ENCODE measurements at places on chromosomes 16 and 17.
A peak's percentile ranks its signal among the peaks of the same experiment; 100 is the strongest.

GRCh38 chr16:22007509-22008214, at the start of gene MOSMO:
Gene MOSMO (plus strand): TSS chr16:22008111. CDS start chr16:22008302, 191 bp downstream.
- no peak for DNase-seq

DNA sequence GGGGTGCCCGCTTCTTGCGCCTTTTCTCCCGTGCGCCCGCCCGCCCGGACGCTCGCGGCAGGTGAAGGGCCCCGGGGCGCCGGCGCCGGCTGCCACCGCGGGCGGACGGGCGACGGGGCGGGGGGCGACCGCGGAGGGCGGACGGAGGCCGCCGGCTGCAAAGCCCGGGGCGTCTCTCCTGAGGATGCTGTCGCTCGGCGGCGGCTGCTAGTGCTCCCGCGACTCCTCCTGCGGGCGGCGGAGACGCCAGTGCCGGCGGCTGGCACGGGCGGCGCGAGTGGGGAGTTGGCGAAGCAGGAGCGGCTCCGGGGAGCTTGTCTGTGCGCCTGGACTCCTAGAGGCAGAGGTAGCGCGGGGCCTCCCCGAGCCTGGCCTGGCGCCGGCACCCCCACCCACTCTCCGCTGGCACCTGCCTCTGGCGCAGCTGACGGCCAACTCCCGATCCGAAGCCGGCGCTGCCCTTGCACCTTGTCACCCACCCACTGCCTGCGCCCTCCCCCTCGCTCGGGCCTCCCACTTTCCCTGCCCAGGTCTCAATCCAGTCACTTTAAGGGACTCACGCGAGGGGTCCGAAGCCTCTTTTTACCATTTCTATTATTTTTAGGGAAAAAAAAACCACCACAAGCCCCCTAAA, at the start of gene FAM20A:
Gene FAM20A, minus strand, starts transcription at position 437 of the 634 bp plus-strand sequence. CDS start 701 bp downstream, outside the sequence.
- DNase-seq: no peak

DNA sequence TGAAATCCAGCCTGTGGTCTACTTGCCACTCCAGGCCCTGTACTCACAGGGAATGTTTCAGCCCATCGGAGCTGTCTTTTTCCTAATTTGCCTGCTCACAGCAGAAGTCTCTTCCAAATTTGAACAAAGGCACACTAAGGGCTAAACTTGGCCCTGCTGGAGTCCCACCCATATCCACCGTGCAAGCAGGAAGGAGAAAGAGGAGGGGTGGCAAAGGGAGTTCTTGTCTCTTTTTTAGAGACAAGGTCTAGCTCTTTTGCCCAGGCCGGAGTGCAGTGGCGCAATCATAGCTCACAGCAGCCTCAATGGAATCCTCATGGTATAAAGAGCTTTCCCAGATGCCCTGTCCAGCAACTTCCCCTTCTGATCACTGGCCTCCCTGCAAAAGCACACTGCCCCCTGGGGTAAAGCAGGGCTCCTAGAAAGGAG, 2.7 kb upstream of the PRM1 start:
- no peak for DNase-seq

DNA sequence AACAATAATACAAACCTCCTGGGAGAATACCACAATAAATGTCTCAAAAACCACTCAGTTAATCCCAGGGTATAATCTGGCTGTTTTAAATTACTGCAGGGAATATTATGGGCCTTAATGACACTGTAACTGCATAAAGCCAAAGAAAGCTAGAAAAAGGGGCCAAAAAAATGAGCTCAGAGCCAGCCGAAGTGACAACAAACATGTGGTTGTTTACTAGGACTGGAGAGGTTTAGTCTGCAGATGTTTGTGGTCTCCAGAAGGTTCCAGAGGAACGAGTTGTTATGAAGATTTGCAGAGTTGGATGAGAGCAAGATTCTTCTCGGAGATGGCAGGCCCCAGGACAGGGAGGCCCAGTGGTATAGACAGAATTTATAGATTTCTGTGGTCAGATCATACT, 97.1 kb upstream of the AKTIP start:
- DNase-seq: no peak

DNA sequence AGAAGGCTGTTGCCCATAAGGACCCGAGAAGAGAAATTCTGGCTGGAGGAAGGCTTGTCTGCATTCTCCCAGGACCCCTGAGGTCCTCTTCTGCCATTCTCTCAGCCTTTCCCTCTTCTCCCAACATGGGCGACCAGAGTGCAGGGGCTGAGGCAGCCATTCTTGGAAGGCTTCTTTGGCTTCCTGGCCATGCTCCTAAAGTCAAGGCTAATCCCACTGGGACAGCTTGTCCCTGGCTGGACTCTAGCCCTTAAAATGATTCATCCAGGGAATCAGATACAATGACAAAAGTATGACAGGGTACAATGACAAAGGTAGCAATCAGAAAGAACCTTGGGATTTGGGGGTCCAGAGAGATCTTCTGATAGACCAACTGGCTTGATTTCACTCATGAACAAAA, 26.8 kb downstream of the SRL start:
- DNase-seq: no peak

DNA sequence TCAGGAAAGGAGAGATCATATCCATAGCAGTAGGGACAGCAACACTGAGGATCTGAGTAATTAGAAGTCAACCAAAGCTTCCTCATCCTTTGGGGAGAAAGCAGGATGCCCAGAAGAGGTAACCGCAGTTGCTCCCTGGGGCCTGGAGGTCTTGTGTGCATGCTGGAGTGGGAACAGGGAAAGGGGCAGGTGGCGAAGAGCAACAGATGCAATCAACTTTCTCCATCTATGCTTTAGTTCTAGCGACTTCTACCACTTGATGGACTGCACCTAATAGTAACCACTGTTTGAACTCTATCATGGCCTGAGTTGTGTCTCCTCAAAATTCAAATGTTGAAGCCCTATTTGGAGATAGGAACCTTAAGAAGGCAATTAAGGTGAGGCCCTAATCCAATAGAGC, 503.8 kb downstream of the NPIPA7 start:
- DNase-seq: no peak

DNA sequence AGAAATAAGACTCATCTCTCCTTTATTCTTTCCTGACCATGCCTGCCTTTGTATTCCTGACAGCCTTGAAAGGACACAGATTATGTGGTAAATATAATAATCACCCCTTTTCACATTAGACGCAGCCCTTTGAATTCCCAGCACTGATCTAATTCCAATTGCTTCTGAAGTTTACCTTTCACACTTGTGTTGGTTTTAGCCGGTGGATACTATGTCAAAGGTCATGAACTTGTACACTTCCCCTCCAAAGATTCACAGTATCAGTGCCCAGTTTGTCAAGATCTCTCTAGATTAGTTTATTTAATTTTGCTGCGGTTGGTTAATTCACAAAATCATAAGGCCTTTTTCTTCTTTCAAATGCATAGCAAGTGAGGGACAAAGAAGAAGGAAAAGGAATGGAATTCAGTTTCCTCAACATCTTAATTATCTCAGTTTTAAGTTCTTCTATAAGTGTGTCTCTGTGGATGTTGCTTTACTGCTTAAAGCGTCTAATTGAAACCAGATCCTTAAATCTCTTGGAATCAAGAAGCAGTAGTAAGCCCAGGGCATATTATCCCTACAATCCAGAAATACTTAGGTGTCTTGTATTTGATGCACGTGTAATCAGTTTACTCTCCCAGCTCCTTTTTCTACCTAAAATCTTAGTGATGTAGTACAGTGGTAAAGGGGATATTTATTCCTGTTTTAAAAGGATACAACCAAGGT, 174.3 kb upstream of the TBX2 start:
- no peak for DNase-seq

GRCh38 chr17:76681222-76682137, 29.3 kb downstream of the MXRA7 start:
- DNase-seq: peak; percentile 39

DNA sequence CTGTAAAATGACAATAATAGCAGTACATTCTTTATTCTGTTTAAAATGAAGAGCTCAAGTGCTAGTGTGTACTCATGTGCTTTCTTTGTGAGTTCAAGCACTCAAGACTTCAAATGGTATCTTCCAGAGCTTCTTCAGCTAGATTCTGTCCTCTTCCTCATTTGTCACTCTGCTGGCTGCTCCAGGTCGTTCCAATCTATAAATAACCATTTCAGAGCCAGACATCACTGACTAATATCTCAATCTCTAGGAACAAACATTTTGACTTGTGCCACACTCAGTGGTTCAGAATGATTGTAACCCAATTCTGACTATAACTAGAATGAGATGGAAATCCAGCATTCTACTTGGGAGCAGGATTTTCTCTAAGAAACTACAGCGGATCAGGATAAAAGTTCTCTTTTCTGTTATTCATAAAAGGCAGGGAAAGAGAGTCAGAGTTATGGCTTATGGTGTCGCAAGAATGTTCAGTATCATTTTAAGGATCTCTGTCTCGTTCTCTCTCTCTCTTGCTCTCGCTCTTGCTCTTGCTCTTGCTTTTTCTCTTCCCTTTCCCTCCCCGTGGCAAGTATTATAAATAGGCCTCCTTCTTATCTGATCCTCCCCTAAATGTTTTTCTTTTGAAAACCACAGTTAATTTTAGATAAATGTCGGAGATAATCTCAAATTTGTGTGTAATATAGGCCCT, 116.3 kb upstream of the MAF start:
- no peak for DNase-seq

GRCh38 chr17:59441464-59442096, 110.1 kb downstream of the YPEL2 start:
- DNase-seq: no peak

DNA sequence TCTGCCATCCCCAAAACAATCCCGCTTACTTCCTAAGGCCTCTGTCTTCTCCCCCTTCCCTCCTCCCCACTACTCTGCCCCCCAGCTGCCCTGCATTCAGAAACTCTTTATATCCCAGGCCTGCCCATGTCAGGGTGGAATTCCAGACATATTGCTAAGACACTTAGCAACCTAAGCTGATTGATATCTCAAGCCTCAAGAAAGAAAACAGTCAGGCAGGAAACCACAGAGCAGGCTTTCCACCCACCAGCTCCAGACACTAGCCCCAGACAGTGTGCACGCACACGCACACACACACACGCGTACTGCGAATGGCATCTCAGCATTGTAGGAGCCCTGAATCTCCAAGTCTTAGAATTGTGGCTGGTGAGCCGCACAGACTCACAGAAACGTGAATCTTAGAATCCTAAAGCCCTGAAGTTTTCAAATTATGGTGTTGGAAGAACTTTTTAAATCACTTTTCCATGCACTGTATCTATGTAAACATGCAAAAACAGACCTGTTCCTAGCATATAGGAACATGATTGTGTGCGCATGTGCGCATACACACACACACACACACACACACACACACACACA, 8.8 kb upstream of the LPCAT2 start:
- no peak for DNase-seq

DNA sequence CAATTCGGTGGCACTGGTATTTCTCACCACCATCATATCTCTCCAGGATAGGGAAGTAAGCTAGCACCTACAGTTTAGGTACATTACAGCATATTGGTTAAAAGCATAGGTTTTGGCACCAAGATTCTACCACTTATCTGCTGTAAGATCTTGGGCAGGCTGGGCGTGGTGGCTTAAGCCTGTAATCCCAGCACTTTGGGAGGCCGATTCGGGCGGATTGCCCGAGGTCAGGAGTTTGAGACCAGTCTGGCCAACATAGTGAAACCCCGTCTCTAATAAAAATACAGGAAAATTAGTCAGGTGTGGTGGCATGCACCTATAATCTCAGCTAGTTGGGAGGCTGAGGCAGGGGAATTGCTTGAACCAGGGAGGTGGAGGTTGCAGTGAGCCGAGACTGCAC, 51.4 kb downstream of the GPATCH8 start:
- DNase-seq: no peak

- no peak for DNase-seq
These were observed 1.0 kb downstream of the RSPRY1 start for GRCh38 chr16:57186872-57187854.

- no peak for DNase-seq
These were observed 14.0 kb upstream of the MPRIP start for GRCh38 chr17:17028059-17028877.

- DNase-seq: no peak
These were observed 7.1 kb upstream of the LGALS3BP start for GRCh38 chr17:78986649-78987328.

- DNase-seq: no peak
These were observed 241.9 kb downstream of the SLC39A11 start for GRCh38 chr17:72850410-72851118.

GRCh38 chr17:42387661-42388380, 421 bp downstream of the STAT3 start:
- no peak for DNase-seq

GRCh38 chr17:77867308-77867781, 91.2 kb upstream of the TNRC6C start:
- DNase-seq: no peak

GRCh38 chr16:20899477-20900298, 470 bp downstream of the DCUN1D3 start:
- no peak for DNase-seq

GRCh38 chr17:51814521-51814920, 344.0 kb downstream of the CA10 start:
- DNase-seq: no peak

DNA sequence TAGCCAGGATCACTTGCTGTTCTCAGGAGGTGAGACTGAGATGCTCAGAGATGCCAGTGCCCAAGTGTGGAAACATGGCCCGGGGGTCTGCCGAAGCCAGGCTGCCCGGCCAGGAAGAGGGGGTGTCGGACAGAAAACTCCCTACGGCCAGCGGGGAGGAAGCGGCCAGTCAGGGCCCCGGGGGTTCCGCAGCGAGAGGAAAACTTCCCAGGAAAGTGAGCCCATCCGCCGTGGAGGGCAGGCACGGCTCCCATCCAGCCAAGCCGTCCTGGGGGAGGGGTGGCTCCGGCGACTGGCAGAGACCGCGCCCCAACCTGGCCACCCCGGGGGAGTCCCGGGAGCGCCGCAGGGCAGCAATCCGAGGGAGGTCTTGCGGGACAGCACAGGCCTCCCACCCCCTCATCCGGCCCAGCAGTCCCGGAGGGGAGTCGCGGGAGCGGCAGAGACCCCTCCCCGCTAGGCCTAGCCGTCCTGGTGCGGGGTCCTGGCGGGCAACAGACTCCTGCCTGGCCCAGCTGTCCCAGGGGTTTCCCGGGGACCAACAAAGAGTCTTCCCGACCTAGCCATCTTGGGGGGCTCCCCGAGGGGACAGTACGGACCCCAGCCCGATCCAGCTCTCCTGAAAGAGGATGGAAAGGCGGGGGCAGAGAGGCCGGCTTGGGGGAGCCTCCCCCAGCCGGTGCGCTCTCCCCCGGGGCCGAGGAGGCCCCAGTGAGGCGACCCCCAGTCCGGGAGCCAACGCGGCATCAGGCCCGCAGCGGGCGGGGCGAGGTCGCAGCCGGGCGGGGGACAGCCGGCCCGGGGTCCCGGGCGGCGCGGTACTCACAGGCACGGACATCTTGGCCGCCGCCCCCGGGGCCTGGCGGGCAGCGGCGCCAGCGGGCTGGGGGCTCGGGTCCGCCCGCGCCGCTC, 13.8 kb upstream of the BCAR1 start:
- DNase-seq: no peak

GRCh38 chr16:822174-822908, 21.8 kb upstream of the GNG13 start:
- no peak for DNase-seq

DNA sequence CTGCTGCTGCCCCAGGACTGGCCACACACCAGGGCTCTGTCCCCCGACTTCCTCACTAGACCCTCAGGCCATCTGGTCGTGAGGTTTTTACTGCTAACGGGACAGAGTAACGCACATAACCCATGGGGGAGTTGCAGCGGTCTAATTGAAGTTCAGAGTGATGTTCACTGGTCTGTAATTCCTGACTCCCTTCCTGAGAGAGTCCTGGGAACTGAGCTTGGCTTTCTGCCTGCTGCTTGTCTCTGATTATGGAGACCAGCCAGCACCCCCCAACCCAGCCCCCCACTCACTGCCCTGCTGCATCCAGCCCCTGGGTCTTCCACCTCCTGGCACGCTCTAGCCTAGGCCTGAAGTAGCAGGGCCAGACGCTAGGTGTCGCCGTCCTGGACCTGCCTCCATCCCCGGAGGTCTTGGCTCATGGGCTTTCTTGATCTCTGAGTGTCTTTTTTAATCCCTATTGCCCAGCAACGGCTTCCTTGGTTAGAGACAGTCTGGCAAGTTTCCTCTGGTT, 192.9 kb downstream of the CCDC182 start:
- DNase-seq: no peak

All from cerebellar nuclear complex (tissue), 1 donor.